ENCODE measurements at places on chromosomes 4 and X. TPM values are rescaled to one million over a fixed set of nuclear protein-coding genes. Genes with fewer than 3 reads are reported as not detected.

- H3K27ac ChIP-seq, result peak overlapping the region; percentile 73
- H3K36me3 ChIP-seq, result no peaks in the 10 kb centered on the region
- H3K27me3 ChIP-seq, result no peaks in the 10 kb centered on the region
- peaks cover 30% of the 10 kb centered on the region for H3K4me1 ChIP-seq
- no peak overlapping the region for H3K4me3 ChIP-seq
These were observed 20.3 kb upstream of the SPON2 start for GRCh38 chr4:1192493-1193205.

- no peak for DNase-seq
- no peaks in the 10 kb centered on the region for H3K4me1 ChIP-seq
- no peaks in the 10 kb centered on the region for H3K27me3 ChIP-seq
- no peak overlapping the region for H3K4me3 ChIP-seq
These were observed 91.2 kb downstream of the CPE start for GRCh38 chr4:165470009-165470408.

GRCh38 chr4:38957893-38958292 lies 74.3 kb downstream of the TMEM156 start:
- no peak overlapping the region for H3K4me3 ChIP-seq
- DNase-seq, result no peak
- H3K27me3 ChIP-seq, result no peaks in the 10 kb centered on the region
- no peaks in the 10 kb centered on the region for H3K36me3 ChIP-seq
- no peaks in the 10 kb centered on the region for H3K4me1 ChIP-seq

DNA sequence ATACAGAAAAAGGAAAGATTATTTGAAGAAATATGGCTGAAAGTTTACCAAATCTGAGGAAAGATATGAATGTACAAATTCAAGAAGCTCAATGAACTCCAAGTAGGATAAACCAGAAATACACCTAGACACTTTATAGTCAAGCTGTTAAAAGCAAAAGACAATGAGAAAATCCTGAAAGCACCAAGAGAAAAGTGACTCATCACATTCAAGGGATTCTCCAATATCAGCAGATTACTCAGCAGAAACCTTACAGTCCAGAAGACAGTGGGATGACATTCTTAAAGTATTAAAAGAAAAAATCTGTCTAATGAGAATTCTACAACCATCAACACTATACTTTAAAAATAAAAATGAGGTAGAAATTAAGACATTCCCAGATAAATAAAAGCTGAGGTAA lies 223.8 kb upstream of the ZCCHC13 start:
- no peaks in the 10 kb centered on the region for H3K27me3 ChIP-seq
- H3K4me1 ChIP-seq, result no peaks in the 10 kb centered on the region
- DNase-seq, result no peak
- H3K36me3 ChIP-seq, result no peaks in the 10 kb centered on the region

DNA sequence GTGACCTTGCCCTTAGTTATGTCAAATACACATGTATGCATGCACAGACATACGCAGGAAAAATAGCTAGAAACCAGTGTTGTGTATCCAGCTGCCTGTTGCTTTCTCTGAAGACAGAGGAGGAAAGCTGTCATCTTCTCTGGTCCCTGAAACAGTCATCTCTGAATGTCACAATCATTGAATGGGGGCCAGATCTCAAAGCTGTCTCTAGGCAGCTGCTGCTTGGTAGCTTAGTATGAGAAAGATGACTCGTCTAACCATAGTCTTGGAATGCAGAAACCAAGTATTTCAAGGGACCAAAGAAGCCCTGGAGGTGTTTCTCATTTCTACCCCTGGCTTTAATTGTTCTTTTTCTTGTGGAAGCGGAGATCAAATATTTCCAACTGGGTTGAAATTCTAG lies 4.0 kb downstream of the GRIA3 start:
- no peak for DNase-seq
- H3K4me3 ChIP-seq, result no peak overlapping the region
- H3K27me3 ChIP-seq, result no peaks in the 10 kb centered on the region
- no peak overlapping the region for H3K27ac ChIP-seq
- no peaks in the 10 kb centered on the region for H3K36me3 ChIP-seq

DNA sequence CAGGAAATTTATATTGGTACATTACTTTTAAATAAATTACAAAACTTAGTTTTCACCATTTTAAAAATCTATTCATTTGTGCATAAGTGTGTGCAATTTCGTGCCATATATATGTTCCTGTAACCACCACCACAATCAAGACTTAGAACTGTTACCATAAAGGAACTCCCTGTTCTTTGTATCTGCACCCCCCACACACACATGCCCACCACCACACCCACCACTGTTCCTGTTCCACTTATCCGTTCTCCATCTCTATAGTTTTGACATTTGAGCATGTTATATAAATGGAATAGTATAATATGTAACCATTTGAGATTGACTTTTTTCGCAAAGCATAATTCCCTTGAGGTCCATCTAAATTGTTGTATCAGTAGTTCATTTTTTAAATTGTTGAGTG lies 73.7 kb downstream of the TAF1 start:
- no peak overlapping the region for H3K27ac ChIP-seq
- no peaks in the 10 kb centered on the region for H3K27me3 ChIP-seq
- H3K36me3 ChIP-seq, result peaks cover 15% of the 10 kb centered on the region
- DNase-seq, result no peak

DNA sequence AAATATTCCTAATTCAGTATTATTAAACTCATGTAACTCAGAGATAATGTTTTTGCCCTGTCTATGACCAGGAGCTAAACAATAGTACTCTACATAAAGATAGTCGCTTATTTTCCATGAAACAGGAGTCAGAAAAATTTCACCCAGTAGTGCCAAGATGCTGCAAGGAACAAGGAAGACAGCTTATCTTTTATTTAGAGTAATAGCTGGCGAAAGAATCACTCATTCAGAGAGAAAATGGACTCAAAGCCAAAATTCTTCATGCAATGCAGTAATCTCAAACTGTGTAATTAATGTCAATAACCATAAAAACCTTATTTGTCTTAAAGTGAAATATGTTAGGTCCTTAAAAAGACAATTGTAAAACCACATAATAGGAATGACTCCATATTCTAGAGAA lies 477.8 kb downstream of the ANKRD50 start:
- no peaks in the 10 kb centered on the region for H3K4me1 ChIP-seq
- no peak overlapping the region for H3K27ac ChIP-seq
- DNase-seq, result no peak
- H3K4me3 ChIP-seq, result no peak overlapping the region

DNA sequence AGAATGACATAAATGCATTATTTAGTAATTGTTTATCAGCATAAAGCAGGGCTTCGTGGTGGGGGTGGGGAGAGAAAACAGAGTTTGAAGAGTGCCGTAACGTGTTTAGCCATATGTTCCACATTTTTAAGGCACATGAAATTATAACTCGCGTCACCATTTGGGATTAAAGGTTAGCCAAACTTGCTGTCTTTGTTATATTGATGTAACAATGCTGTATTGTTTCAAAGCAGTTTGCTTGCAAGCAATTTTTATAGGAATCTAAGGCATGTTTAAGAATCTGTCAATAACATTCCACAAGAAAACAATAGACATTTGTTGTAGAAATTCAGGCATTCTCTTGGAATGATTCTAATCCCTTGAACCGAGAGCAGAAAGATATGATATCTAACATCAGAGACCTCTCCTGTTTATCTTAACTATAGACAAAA lies 78.3 kb downstream of the CLDN22 start:
- no peak overlapping the region for H3K27ac ChIP-seq
- H3K4me1 ChIP-seq, result no peaks in the 10 kb centered on the region
- H3K4me3 ChIP-seq, result no peak overlapping the region

GRCh38 chrX:15418041-15418706 lies 34.0 kb upstream of the VEGFD start:
- H3K36me3 ChIP-seq, result no peaks in the 10 kb centered on the region
- H3K27me3 ChIP-seq, result no peaks in the 10 kb centered on the region
- no peaks in the 10 kb centered on the region for H3K4me1 ChIP-seq
- no peak overlapping the region for H3K4me3 ChIP-seq
- no peak for DNase-seq

- H3K27me3 ChIP-seq, result no peaks in the 10 kb centered on the region
- DNase-seq, result peak; percentile 71
- H3K4me3 ChIP-seq, result peak within 1 kb of the TSS; percentile 70
- peaks cover 4% of the 10 kb centered on the region for H3K4me1 ChIP-seq
These were observed at the start of gene SGCB for GRCh38 chr4:52038103-52038912. Gene SGCB (minus strand): TSS chr4:52038299. CDS start chr4:52038259, 40 bp downstream.

DNA sequence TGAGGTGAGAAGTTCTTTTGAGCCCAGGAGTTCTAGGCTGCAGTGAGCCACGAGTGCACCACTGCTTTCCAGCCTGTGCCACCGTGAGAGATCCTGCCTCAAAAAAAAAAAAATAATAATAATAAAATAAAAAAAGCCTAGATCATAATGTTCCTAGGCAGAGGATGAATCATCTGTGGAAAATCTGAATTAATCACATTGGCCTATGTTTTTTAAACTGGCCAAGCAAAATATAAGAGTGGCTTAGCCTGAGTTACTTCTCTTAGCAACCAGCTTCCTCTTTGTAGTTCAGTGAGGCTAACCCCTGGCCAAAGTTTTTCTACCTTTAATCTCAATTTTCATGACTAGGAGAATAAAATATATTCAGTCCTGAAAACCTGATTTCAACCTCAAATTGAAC lies 614.6 kb downstream of the PPP4R3C start:
- no peaks in the 10 kb centered on the region for H3K36me3 ChIP-seq
- no peak for DNase-seq
- no peaks in the 10 kb centered on the region for H3K27me3 ChIP-seq
- H3K4me1 ChIP-seq, result no peaks in the 10 kb centered on the region
- no peak overlapping the region for H3K27ac ChIP-seq

GRCh38 chrX:155001873-155002272 lies 20.6 kb downstream of the F8 start:
- DNase-seq, result no peak
- H3K4me1 ChIP-seq, result no peaks in the 10 kb centered on the region
- H3K27ac ChIP-seq, result no peak overlapping the region
- H3K27me3 ChIP-seq, result no peaks in the 10 kb centered on the region
- H3K4me3 ChIP-seq, result no peak overlapping the region

DNA sequence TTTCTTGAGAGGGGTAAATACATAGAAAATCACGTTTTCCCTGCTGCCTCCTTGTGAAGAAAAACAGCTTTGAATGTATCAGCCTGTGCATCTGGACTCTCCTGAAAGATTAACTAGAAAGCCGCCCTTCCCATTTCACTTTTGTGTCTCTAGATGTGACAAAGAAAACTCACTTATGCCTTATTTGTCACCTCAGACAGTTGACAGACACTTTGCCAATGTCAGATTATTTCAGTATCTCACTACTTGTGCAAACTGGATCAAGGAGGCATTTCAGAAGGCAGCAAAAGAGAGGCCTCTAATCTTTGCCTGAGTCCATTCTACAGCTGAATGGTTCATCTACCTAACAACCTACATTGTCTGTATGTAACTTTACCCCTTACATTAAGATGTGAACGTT lies 754.9 kb downstream of the RPA4 start:
- no peak overlapping the region for H3K4me3 ChIP-seq
- no peaks in the 10 kb centered on the region for H3K36me3 ChIP-seq
- no peaks in the 10 kb centered on the region for H3K27me3 ChIP-seq
- no peaks in the 10 kb centered on the region for H3K4me1 ChIP-seq
- no peak overlapping the region for H3K27ac ChIP-seq

DNA sequence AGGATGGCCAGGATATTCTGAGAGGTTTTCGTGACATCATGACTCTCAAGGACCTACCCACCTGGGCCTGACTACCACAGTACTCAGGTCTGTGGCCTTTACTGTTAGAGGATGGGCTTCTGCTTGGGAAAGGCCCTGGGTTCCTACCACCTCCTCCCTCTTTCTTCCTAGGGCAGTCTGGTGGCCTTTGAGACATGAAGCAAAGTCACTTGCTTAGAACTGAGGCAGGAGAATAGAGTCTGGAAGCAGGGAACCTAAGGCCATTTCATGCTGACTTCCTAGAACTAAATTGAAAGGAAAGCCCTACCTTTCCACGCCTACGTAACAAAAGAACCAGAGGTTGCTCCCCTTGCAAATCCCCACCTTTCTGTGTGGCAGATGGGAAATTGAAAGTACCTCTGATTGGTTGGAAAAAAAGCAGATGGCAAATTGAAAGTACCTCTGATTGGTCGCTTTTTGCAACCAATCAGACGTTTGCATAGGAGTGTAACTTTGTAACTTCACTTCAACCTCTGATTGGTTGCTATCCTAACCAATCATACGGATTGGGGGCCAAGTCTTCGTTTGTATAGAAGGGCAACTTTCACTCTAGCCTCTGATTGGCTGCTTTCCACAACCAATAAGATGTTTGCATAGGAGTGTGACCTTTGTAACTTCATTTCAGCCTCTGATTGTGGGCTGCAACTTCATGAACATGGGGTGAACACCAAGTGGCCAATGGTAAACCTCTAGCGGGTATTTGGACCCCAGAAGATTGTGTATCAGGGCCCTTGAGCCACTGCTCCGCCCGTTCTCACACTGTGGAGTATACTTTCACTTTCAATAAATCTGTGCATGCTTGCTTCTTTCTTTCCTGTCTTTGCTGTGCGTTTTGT lies 9.9 kb upstream of the AKAP14 start:
- H3K4me1 ChIP-seq, result no peaks in the 10 kb centered on the region
- no peak overlapping the region for H3K27ac ChIP-seq
- no peaks in the 10 kb centered on the region for H3K27me3 ChIP-seq
- no peak for DNase-seq
- no peak overlapping the region for H3K4me3 ChIP-seq
- H3K36me3 ChIP-seq, result no peaks in the 10 kb centered on the region

- no peak overlapping the region for H3K4me3 ChIP-seq
- H3K27me3 ChIP-seq, result no peaks in the 10 kb centered on the region
- DNase-seq, result no peak
- H3K27ac ChIP-seq, result no peak overlapping the region
- H3K4me1 ChIP-seq, result no peaks in the 10 kb centered on the region
These were observed 2.1 kb upstream of the IL9R start for GRCh38 chrX:155995321-155995875.

DNA sequence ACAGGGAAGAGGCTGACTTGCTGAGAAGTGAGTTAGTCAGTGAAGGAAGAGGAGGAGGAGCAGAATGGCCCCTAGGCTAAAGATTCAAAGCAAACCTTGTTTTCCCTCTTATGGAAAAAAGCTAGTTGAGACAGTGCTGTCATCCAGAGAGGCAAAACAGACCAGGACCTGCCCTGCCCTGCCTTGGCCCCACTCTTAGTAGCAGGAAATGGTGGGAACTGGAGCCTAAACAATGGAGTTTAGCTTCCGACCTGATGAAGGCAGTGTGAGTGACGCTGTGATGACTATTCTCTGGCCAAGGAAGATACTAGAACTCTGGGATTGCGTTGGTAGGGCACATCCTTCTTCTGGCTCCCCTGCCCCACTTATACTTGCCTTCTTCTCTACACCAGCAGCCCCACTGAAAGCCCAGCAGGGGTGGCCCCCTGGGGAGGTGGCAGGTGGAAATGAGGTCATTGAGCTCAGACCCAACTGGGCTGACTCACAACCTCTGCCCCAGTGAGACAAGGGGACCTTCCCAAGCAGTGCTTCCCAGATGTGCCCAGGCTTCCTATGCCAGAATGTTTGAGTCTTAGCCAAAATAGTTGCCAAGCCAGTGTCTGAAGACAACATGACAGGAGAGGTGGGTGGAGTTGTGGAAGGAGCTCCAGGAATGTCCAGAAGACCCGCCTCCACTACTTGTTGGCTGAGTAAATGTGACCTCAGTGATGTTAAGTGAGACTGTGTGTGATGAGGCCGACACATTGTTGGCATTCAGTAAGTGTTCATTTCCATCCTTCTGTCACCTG lies 38.8 kb downstream of the MSN start:
- H3K4me3 ChIP-seq, result no peak overlapping the region
- no peak for DNase-seq
- peaks cover 51% of the 10 kb centered on the region for H3K4me1 ChIP-seq

- H3K27me3 ChIP-seq, result no peaks in the 10 kb centered on the region
- H3K27ac ChIP-seq, result no peak overlapping the region
- no peaks in the 10 kb centered on the region for H3K4me1 ChIP-seq
These were observed 23.3 kb upstream of the MGST2 start for GRCh38 chr4:139642364-139642763.

Gene MPP1
- 57.0 TPM for total RNA-seq

Gene CXCL9
- 1.3 TPM for total RNA-seq

Gene BCORL1
- total RNA-seq, result 13.6 TPM

Gene IL2
- not detected for total RNA-seq

Gene CT47B1
- total RNA-seq, result not detected

Gene ENPEP
- 8.2 TPM for total RNA-seq

Gene HPGD
- 87.2 TPM for total RNA-seq

Gene TECRL
- total RNA-seq, result not detected

All from lower lobe of right lung (tissue), 2 donors.